Regular cardiac myocyte (primary cell): ENCODE measurements at places on chromosomes 3 and 15. TPM values are rescaled to one million over a fixed set of nuclear protein-coding genes. Genes with fewer than 3 reads are reported as not detected.

XCR1 gene
- total RNA-seq: not detected in 2 replicates

CTXN2 gene
- not detected in 2 replicates for total RNA-seq

CNTN3 gene
- 0.96 and 11.3 TPM in 2 replicates for total RNA-seq

PROK2 gene
- total RNA-seq: not detected in 2 replicates

ZNF80 gene
- not detected in 2 replicates for total RNA-seq

DLEC1 gene
- 0.28 TPM in 1 of 2 replicates, not detected in the other for total RNA-seq
